ENCODE measurements at places on chromosomes 2 and 18. TPM values are rescaled to one million over a fixed set of nuclear protein-coding genes. Genes with fewer than 3 reads are reported as not detected.

The CCDC85A gene
- total RNA-seq, result 0.15 TPM

GRCh38 chr2:102126660-102127059, 15.9 kb upstream of the IL1R1 start:
- DNase-seq, result no peak

DNA sequence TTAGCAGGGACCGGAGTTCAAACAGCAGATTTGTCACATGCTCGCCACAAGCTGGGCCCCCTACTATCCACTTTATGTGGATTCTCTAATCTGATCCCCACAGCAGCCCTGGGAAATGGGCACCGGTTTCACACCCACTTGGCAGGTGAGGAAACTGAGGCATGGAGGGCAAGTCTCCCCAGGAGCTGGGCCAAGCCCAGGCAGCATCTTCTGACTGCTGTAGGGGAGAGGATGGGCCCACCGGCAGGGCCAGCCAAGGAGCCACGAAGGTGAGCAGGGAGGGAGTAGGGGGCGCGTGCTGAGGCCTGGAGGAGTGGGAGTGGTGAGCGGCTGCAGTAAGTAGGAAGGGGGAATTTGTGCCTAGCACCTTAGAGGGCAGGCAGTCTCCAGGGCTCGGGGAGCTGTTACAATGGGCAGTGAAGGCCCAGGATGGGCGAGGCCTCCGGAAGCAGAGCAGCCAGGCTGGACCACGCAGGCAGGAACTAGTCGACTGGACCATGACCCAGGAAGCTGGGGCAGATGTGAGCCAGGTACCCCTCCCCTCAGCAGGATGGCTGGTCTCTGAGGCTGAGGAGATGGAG, 37.1 kb downstream of the COA5 start:
- no peak for DNase-seq

The IL1A gene
- 6.3 TPM for total RNA-seq

- DNase-seq, result no peak
These were observed 46.5 kb downstream of the EFEMP1 start for GRCh38 chr2:55877087-55877436.

DNA sequence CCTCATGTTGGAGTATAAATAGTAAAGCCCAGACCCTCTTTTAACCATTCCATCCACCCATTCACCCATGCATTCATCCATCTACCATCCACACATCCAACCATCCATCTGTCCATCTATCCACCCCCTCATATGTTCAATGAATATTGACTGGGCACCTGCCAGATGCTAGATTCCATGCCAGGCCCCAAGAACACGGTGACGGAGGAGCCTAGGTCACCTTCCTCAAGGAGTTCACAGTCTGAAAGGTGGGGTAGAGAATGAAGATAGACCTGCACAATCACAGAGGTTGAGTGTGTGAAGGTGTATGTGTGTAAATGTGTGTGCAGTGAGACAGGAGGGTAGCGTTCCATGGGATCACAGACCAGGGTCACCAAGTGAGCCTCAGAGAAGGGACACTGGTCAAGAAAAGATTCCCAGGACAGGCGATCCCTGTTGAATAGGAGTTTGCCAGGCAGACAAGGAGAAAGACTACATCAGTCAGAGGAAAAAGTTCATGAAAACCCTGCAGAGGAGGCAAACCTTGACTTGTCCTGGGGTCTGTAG, 287.2 kb downstream of the CYP26B1 start:
- DNase-seq, result no peak

The SH3RF3 gene
- 0.15 TPM for total RNA-seq

DNA sequence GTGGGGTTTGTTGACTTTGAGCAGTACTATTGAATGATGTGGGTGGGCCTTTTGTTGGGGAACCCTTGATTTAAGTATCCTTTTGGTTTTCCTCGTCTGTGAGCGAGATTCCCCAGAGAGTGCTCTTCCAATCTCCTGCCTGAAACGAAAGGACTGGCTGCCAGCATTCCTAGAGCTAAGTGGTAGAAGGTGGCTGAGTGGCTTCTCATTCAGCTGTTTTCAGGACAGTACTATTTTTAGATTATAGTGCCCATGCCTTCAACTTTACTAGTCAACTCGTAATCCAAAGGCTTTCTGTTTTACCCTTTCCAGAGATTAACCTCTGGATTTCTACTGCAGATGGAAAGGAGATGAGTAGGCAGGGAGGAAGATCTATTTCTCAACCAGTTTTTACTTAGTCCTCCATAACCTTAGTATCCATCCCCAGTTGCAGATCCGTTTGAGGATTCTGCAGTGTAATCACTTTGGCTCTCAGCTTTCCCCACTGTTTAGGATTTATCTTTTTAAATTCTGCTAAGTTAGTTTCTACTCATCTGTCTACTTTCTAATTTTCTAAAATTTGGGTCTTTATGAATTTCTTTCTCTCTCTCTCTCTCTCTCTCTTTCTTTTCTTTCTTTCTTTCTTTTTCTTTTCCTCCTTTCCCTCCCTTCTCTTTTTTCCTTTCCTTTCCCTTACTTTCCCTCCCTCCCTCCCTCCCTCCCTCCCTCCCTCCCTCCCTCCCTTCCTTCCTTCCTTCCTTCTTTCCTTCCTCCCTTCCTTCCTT, 9.2 kb downstream of the SLC4A1AP start:
- DNase-seq, result no peak

GRCh38 chr2:113119111-113119510, 8.3 kb upstream of the IL1RN start:
- no peak for DNase-seq

The CRYBA2 gene
- total RNA-seq, result 1.3 TPM

GRCh38 chr2:205056151-205056561, 510.9 kb downstream of the PARD3B start:
- DNase-seq, result no peak

DNA sequence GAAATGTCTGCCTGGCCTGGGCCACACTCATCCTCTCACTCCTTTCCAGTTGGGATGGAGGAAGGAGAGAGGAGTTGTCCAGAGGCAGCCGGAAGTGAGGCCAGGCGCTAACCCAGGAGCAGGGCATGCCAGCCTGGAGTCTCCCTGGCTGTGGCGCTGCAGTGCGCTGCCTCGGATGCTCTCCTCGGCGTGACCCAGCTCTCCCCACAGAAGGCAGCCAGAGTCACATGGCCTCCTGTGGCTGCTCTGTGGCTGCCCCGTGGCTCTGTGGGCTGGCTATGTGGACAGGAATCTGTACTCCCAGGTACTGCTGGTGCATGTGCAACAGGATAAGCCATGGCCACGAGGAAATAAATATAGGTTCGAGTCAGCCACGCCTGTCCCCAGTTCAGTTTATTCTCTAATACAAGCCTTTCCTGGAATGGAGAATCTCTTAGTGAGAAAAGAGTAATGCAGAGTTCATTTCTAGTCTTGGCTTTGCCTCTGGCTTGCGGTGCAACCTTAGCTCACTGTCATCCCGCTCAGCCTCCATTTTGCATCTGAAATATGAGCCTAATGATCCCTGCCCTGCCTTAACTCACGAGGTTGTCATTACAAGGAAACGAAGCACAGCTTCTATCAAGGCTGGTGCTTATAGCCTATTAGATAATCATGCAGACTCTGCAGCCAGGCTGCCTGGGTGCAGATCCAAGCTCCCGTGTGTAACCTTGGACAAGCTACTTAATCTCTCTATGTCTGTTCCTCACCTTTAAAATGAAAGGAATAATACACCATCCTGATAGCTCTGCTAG, 106.3 kb downstream of the ANTXR1 start:
- no peak for DNase-seq

DNA sequence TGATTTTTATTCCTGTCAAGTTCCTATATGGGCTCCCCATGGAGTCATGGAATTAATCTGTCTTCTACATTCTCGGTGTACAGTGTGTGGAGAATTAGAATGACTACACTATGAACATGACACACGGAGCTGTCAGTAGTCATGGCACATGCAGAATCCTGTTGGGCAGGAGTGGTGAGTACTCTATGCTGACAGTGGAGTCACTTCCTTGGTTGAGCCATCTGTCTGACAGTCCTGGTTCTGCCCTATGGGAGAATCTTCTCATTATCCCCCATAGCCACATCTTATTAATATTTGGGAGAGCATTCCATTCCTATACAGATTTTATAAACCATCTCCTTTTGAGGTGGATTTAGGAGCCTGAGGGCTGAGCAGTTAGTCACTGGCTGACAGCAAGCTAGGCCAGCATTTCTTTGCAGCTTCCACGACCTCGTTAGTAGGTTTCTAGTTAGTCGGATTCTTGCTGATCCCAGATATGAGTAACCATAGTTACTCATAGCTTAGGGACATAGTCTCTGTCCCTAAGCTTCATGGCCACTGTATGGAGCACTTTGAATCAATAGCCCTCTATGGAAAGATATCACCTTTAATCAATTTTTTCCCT, 90.6 kb downstream of the MDH1 start:
- no peak for DNase-seq

- no peak for DNase-seq
These were observed 160.4 kb downstream of the SRBD1 start for GRCh38 chr2:45450634-45451033.

The UGT1A4 gene
- 0.11 TPM for total RNA-seq

DNA sequence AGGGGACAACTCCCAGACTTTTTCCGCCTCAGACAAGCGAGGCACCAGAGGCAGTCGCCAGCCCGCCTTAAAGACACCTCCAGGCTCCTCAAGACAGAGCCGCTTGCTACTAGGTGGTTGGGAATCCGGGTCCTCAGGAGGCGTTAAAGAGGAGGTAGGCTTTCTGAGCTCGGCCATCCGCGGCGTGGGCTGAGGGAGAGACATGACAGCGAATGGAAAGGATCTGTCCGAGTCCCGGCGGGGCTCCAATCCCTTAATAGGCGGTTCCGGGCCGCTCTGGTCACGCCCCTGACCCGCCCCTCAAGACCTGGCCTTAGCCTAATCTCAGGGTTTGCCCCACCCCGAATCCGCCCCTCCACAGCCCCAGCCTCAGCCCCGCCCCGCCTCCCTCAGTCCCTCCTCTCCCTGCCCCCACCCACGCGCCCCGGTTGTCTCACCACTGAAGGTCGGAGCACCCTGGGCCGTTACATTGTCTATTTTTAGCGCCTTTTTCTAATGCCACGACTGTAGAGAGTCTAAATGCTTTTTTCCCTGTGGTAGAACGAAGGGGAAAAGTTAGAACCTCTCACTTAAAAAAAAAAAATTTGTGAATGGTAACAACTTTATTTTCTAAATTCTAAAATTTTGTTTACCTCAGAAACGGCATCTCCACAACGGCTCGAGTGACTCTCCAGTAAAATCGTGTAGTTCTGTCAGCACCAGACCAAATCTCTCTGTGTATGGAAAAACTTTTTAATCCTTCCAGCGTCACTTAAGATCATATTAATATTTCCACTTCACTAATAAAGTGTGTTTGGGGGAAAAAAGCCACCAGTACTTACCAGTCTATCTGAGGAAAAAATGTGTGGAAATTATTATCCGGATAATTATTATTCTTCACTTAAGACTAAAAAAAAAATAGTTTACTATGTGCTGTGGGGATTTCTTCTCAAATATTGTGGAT, at the start of gene RAD51AP2:
RAD51AP2 (minus strand) TSS at position 229 of the 943 bp plus-strand sequence; CDS start at position 204, 25 bp downstream.
- DNase-seq, result peak; percentile 90

DNA sequence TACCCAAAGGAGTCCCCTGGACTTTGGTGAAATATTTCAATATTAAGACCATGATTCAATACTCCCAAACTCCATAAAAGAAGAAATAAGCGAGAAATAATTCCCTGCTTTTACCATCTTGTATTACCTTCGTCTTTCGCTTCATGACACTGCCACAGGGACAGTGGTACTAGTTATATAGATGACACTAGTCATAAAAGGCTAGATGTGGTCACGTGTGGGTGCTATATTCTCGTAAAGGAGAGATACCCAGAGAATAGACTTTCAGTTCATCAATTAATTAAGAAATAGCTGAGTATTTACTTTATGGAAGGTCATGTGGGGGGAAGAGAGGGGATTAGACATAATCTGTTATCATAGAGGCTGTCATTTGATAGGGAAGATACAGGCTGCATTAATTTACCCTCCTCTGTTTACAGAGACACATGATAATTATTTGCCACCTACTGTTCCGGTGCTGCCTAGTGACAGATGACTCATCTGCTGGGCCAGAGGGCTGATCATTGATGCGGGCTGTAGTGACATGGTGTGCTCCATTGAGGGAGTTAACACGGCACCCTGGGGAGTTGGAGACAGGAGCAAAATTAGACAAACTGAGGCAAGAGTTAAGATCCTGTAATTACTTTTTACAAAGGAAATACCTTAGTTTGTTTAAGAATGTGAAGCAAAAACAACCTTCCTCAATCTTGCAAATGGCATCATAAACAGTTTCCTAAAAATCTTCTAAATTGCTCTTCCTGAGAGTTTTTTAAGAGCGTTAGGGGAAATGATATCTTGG, 78.2 kb upstream of the ITGB6 start:
- peak; percentile 94 for DNase-seq

DNA sequence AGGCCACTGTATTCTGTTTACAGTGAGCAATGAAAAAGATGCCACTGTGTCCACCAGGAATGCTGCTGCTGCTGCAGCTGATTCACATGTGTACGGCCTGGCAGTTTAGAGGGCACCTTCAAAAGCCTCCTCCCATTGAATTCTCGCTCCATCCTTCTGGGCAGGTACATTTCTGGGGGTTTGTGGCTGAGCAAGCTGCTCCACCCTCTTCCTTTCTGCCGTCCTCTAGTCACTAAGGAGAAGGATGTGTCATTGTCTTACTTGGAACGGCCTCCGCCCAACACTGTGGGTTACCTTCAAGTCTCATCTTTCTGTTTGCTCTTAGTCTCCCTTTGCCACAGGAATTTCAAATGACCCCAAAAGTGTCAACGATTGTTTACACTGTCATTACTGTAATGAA, 182.0 kb downstream of the ZBTB7C start:
- DNase-seq, result no peak

DNA sequence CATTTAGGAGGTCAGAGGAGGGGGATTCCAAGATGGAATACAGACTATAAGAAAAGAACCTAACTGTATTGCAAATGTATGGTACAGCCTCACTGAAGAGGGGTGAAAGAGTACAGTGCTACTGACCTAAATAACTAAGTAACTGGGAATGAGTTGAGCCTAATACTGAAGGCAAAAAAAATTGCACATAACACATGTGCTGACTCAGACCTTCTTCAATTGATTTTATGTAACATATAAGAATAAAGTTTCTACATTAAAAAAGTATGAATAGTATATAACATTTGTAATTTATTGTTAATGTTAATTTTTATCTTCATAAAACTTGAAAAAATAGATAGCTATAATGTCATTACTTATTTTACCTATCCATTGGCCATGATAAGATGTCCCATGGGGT, 41.7 kb downstream of the MALT1 start:
- DNase-seq, result no peak

The MC4R gene
- total RNA-seq, result not detected

The CRACDL gene
- not detected for total RNA-seq

The ST8SIA3 gene
- total RNA-seq, result not detected

DNA sequence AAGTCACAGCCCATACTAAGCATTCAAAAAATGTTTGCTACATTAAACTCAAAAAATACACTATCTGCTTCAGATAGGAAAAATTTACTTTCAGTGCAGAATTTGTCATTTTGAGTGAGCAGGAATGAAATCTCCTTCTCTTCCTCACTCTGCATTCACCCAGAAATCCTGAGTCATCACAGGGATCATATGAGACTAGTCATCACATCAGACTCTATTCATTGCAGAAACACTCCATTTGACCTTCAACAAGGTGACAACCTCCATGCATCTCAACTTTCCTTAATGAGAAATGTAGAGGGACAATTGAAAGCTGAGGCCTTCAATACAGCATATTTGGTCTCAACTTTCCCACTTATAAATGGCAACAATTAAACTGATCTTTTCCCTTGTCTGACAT, 130.4 kb upstream of the CYP26B1 start:
- no peak for DNase-seq

The VWA3B gene
- total RNA-seq, result not detected

The ANKRD53 gene
- 0.64 TPM for total RNA-seq

The NHEJ1 gene
- 18.0 TPM for total RNA-seq

All from A673 (cell line).